ENCODE measurements at places on chromosomes 3 and 15.

- no peak for DNase-seq
These were observed 77.9 kb downstream of the ITPR1 start for GRCh38 chr3:4570840-4571621.

DNA sequence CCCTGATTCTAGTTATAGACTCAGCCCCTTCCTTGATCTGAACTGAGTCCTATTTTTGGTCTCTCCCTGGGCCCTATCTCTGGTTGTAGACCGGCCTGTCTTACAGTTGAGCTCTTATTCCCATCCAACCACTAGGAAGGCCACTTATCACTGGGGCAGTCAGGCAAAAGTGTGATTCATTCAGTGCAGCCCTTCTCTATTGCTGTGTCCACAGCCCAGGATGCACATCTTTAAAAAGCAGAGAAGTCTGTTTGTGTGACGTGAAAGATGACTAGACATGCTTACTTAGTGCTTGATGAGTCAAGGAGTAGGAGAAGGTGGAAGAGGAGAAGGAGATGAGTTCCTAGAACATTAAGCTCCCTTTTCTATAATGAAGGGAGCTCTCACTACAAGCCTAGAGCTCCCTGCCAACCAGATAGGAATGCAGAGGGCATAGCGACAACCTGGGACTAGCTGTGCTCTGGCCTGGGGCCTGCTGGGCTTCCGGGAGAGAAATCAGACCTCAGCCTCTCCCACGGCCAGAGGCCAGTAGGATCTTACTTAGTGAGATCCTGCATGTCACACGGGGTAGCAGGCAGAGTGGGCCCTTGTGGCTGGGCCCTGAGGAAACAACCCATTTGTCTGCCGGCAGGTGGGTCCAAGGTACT lies 25.7 kb downstream of the INSYN1 start:
- no peak for DNase-seq

GRCh38 chr15:78565097-78565950 lies at the start of gene CHRNA5:
CHRNA5 (plus strand) TSS chr15:78565520; CDS start chr15:78565720, 200 bp downstream.
- DNase-seq = peak; percentile 86

DNA sequence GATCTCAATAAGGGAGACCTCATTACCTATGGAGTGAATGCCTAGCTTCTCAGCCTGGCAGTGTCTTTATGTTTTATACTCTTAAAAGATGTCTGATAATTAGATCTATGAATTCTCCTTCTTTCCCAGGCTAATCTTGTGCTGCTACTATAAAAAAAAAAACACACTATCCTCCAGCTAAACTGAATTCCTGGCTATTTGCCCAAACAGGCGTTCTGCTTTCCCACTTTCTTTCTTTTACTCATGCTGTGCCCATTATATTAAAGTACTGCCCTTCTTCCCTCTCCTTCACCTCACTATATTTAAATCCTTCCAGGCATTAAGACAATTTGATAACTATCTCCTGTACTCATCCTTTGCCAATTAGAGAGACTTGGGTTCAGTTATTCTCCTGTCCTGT lies 1134.9 kb downstream of the ROBO2 start:
- DNase-seq = no peak

GRCh38 chr3:154598166-154598565 lies 168.2 kb upstream of the GPR149 start:
- no peak for DNase-seq

DNA sequence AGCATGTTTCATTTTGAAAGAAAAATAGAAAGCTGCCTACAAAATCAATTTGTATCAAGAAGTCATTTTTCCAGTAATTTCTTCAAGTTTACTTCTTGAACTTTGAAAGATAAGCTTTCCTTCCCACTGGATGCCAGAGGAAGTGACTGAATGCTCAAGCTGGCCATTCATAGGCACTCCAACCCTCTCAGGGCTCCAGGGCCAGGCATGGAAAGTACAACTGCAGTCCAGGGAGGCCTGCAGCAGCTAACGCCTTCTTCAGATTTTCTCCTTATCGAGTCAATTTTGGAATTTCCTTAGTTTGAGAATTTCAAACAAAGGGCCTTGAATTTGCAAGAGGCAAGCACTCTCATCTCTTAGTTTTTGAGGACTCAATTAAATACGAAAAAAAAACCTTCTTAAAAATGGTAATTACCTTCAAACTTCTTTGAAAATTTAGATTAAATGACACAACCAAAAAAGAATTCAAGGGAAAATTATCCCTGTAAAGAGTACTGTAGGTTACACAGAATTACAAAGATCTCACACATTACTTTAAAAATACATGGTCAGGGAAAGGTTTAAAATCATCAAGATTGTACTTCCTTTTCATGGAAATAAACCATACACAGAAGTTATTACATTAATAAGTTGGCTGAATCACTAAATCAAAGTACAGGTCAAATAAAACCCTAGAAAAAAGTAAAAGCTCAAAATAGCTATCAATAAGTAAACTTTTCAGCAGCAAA lies 2.5 kb downstream of the UBP1 start:
- no peak for DNase-seq

GRCh38 chr15:49860101-49860500 lies 239.3 kb downstream of the DTWD1 start:
- DNase-seq = no peak

GRCh38 chr3:60263191-60263590 lies 988.1 kb downstream of the FHIT start:
- no peak for DNase-seq

DNA sequence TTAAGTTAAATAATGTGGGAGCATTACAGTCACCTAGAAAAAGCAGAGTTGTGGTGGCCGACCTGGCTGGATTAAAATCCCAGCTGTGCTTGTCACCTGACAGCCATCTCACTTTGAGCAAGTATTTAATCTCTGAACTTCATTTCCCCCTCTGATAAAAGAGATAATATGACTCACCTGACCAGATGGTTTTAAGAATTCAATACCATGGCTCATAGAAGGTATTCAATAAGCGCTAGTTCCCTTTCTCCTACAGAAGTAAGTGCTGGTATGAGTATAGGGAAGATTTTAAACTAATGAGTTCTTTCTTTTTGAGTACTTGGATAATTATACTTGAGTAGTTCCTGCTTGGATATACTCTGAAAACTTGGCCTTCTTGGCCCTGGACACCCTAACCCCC lies 325.5 kb downstream of the IL5RA start:
- no peak for DNase-seq

GRCh38 chr3:16508591-16508995 lies 4.9 kb downstream of the RFTN1 start:
- DNase-seq = no peak

Data from natural killer cell treated with Interleukin-12 subunit alpha and Interleukin-12 subunit beta and Interleukin-15 and Interleukin-18, amount 100 ng/mL, for 72 hours (primary cell).